Suppressor macrophage (primary cell): ENCODE measurements at places on chromosomes 2 and 18.
A peak's percentile ranks its signal among the peaks of the same experiment; 100 is the strongest.

DNA sequence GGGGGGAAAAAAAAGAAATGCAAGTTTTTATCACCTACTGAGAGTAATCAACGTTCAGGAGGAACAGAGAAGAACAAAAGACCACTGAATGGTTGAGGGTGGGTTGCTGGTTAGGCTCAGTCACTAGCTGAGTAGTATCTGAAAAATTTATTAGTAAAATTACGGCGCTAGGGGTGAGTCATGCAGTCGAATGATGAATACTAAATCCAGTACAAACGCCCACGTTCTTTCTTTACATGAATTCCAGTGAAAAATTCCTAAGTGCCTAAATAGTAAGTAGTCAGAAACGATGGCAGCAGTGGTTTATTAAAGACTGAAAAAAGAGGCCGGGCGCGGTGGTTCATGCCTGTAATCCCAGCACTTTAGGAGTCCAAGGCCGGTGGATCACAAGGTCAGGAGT is 52.0 kb downstream of the TEKT4 start:
- DNase-seq: no peak

DNA sequence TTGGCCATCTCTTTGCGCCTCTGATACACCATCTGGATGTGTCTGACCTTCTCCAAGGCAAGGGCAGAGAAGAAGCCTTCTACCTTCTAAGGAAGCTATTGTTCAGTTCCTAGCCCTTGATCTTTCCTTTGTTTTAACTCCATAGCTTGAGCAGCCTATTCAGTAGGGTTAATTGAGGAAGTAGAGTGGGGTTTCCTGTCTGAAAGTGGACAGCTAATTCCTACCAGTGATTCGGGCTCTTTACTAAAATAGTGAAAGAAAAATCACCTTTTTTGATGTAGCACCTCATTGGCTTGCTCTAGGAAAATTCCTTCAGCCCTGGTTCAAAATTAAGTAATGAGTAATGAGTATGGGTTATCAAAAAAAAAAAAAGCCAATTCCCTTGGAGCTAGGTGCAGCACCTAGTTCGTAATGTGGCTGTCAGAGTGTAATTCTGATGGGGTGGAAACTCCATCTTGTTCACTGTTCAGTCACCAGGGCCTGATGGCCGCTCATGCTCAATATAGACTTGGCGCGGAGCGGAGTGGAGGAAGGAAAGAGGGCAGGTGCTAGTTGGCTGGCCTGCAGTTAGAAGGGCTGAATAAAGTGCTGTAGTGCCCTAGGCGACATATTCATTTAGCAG is 2.9 kb upstream of the MGAT5 start:
- DNase-seq: no peak

DNA sequence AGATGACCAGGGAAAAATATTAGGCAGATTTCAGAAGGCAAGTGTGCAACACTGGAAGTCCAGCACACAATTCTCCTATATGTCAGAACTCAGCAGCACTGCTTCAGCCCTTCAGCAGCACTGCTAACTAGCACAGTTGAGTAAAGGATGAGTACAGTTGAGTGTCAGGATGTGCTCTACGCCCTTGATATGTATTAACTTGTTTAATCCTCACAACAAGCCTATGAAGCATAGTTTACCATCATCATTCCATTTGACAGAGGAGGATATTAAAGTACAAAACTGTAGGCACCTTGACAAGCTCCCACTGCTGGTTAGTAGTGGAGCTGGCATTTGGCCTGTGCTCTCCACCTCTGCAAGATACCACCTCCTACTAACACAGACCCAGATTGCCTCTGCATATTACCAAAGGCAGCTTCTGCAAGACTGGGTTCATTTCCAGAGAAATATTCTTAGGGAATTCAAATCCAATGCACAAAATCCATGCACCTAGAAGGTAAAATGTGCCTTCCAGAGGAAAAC is 230.8 kb downstream of the ANAPC1 start:
- DNase-seq: no peak

- peak; percentile 48 for DNase-seq
Observed at GRCh38 chr2:119647440-119648169, 31.4 kb upstream of the TMEM177 start.

- peak; percentile 53 for DNase-seq
Observed at GRCh38 chr18:59268721-59269562, 4.3 kb downstream of the RAX start.

GRCh38 chr2:67600946-67601345 is 203.8 kb downstream of the ETAA1 start:
- DNase-seq: no peak

DNA sequence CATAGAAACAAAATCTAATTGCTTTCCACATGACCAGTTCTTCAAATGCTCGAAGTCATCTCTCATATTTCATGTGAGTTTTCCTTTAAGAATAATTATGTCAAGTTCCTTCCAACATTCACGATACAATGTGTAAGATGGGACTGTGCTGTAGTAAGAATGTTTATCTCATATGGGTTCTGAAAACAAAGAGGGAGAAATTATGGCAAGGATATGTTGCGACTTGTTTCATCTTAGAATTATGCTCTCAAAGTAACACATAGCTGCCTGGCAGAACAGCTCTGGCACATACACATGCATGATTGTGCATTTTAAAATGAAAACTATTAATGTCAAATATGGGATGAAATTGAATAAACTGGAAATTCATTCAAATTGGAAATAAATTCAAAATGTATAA is 314.8 kb upstream of the ACVR2A start:
- no peak for DNase-seq

DNA sequence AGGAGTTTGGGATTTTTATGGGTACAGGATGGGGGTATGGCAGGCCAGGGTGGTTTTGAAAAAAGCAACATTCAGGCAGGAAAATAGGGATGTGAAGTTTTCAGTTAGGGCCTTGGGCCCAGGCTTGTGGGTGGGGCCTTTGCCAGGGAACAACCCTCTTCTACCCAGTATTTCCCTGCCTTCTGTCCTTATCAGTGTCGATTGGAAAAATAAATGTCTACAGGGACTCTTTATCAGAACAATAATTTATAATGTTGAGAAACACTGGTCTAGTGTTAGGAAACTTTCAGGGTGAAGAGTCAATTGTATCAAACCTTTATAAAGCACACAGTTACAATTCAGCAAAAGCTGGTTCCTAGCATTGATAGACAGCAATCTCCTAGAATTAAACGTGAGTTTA is 214.1 kb upstream of the NABP1 start:
- DNase-seq: no peak

- no peak for DNase-seq
Observed at GRCh38 chr2:119241205-119241532, 17.5 kb downstream of the STEAP3 start.

- no peak for DNase-seq
Observed at GRCh38 chr2:202718614-202719013, 83.8 kb downstream of the FAM117B start.
